NCI-H1105 (cell line): ENCODE measurements at places on chromosomes 1 and 21.
A peak's percentile ranks its signal among the peaks of the same experiment; 100 is the strongest.

DNA sequence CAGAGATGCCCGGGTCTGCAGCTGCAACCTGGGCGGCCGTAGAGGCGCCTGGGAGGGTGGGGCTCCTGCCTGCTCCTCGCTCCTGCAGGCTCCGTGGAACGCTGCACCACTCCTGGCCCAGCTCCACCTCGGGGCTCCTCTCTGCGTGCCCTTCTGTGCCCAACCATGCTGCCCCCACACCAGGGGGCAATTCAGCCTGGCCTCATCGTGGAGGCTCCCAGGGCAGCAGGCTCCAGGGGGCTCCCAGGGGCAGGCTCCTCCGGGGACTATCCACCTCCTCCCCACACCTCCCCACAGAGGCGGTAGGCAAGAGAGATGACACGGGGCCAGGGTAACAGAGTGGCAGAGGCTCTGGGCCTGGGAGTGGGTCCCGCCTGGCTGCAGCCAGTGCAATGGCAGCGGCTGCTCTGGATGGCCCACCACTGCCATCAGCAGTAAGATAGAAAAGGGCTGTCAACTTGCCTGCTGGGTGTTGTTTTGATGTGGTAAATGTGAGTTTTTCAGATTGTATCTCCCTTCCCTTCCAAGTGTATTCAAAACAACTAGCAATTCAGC, 22.4 kb upstream of the LRRC8C start:
- DNase-seq = no peak

GRCh38 chr1:193222056-193222615, 35.7 kb upstream of the B3GALT2 start:
- DNase-seq = no peak

DNA sequence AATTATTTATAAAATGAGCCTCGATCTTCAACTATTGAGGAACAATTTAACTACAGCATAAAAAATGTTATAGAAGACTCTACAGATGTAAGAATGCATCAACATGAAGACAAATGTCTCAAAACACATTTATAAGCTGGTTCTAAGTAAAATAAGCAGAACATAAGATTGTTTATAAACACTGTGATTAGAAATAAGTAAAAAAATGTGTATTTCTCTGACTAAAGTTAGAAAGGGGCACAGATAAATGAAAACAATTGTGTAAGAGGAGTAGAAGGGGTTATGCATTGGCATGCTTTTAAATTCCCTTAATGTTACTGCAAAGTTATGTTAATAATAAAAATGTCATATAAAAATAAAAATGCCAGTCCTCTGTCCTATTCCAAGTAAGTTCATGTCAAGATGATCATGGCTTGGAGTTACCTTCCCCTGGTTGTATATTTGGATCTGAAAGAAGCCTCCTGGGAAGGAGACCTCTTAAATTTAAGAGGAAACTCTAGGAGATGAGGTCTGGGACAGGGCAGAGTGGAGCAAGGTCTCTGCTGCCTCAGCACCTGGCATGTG, 70.2 kb upstream of the FAM20B start:
- DNase-seq = no peak

DNA sequence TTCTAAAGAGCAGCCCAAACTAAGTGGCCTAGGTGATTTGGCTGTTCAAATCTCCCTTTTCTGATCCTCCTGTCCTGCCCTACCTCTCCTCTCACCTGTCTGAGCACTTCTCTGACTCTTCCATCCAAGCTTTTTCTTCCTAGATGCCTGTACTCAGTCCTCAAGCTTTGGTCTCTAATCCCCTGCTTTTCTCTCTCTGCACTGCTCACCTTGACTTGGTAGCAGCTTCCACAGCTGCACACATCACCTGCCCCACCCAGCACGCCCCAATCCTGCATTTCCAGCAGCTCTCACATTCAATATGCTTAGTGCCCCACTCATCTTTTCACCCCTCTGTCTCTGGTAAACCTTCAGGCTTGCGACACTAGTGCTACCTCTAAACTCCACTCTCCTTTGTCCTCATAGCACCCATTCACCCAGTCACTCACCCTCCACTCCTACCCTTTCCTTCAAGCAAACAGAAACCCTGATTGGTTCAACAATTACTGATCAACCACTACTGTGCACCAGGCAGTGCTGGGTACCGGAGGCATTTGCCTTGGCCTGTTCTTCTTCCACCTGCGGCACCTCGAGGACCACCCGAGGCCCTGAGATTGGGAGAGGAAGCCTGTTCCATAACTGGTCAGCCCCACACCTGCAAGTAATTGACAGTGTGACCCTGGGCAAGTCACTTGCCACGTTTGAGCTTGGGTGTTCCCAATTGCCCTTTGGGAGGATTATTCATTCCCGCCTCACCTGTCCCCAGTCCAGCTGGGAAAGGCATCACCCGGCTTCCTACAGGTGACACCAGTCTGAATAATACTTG, 136.1 kb upstream of the EDN2 start:
- DNase-seq = no peak

- no peak for DNase-seq
Measured at GRCh38 chr1:222946436-222946835, 131.6 kb downstream of the DISP1 start.

GRCh38 chr21:41622831-41623548, 115.0 kb upstream of the TMPRSS2 start:
- no peak for DNase-seq

GRCh38 chr1:67144696-67145095, 9.9 kb upstream of the C1orf141 start:
- no peak for DNase-seq

GRCh38 chr1:240611619-240612480, at the start of gene GREM2:
Gene GREM2 (minus strand): TSS chr1:240612155. CDS start chr1:240493475, 118,680 bp downstream.
- DNase-seq = peak; percentile 20

DNA sequence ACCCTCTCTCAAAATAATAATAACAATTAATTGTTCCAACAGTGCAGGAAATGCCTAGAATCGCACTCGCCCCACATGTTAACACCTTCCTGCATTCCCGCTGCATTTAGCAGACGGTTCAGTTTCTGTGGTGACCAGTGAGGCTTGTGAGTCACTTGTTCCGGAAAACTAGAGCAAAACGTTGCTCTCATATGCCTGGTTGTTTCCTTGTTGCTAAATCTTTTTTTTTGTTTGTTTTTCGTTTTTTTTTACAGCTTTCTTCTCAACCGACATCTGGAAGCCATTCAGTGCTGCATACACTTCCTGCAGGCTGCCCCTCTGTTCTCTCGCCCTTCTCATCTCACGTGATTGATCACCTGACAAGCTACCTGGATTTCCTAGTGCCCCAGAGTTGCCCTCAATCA, 56.9 kb upstream of the TMPRSS2 start:
- no peak for DNase-seq

DNA sequence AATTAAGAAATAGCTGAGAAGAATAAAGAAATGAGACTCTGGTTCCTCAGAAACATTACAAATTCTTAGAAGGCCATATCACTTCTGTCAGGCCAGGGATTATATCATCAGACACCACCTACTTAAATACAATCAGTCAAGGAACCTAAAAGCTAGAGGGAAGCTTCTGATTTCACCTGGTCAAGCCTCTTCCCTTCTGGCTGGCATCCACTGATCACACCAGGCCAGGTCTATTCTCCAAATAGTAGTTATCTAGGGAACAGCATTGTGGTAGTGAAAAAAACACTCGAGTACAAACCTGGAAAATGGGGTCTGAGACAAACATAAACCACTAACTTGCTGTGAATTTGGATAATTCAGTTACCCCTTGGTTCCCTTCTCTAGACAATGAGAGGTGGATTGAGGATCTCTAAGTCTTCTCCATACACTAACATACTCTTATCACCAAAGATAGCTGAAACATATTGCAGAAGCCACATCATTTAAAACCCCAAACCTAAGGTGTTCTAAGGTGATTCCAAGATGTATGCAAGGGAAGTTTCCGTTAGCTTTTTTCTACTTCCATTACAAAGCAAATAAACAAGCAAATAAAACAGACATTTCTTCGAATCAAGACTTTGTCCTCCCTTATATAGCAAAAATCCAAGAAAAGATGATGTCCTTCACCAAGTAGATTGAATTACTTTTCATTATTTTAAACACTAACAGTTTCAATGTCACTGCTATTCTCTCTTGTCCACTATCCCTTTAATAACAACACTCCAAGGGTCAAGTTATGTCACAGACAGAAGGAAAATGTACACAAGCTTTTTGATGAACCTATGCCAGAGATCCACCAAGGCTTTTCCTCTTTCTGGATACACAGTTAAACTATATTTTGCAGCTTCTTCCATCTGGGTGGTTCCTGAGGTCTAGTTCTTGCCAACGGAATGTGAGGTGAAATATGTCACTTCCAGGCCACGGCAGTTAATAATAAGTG, 212.9 kb downstream of the KCNH1 start:
- DNase-seq = no peak

- DNase-seq = no peak
Measured at GRCh38 chr1:172608098-172608601, 50.8 kb upstream of the FASLG start.

GRCh38 chr1:207453710-207454045, 450 bp upstream of the CR2 start:
- no peak for DNase-seq

- no peak for DNase-seq
Measured at GRCh38 chr21:43950481-43950880, 61.6 kb upstream of the TRAPPC10 start.

GRCh38 chr1:107274227-107274626, 133.4 kb downstream of the NTNG1 start:
- DNase-seq = no peak

DNA sequence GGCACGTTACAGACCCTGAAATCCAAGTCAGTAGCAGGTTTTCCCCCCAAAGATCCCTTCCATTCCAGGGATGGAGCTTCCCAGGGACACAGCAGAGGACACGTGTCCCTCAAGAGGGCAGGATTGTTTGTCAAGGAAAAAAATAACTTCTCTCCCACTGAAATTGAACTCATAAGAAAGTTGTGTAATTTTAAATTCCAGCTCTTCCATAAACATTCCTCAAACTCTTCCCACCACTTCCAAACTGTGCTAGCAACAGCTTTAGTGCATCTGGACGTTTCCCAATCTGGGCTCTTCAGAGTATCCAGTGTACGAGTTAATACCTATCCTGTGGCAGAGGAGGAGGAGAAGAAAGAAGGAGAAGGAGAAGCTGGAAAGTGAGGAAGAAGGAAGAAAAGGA, 79.6 kb downstream of the PSMG1 start:
- DNase-seq = no peak

GRCh38 chr1:89755591-89755990, 65.2 kb upstream of the LRRC8D start:
- DNase-seq = no peak

GRCh38 chr1:20126806-20127440, 7.6 kb upstream of the PLA2G2D start:
- DNase-seq = no peak

GRCh38 chr1:34166625-34167361, 1.8 kb upstream of the CSMD2 start:
- DNase-seq = no peak

DNA sequence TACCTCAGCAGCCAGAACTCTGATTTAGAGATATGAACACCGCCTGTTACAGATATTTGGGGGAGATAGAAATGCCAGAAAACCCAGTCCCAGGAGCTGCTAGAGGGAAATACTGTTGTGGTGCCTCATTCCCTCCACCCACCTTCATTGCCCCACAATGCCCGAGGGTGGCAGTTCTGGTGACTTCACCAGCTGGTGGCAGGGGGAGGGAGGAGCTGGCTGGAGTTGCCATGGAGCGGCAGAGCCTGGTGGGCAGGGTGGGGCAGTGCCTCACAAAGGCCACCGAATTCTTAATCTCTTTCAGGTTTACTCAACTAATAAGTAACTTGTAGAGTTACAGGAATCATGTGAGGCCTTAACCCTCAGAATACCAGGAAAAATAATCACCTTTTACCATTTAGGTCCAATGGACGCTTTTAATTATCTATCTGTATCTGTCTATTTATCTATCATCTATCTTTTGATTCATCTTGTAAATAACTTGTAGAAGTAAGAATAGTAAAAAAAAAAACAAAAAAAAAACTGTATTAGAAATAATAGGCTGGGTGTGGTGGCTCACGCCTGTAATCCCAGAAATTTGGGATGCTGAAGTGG, 11.7 kb upstream of the S100A11 start:
- no peak for DNase-seq

- no peak for DNase-seq
Measured at GRCh38 chr1:194081444-194081843, 895.0 kb upstream of the B3GALT2 start.

DNA sequence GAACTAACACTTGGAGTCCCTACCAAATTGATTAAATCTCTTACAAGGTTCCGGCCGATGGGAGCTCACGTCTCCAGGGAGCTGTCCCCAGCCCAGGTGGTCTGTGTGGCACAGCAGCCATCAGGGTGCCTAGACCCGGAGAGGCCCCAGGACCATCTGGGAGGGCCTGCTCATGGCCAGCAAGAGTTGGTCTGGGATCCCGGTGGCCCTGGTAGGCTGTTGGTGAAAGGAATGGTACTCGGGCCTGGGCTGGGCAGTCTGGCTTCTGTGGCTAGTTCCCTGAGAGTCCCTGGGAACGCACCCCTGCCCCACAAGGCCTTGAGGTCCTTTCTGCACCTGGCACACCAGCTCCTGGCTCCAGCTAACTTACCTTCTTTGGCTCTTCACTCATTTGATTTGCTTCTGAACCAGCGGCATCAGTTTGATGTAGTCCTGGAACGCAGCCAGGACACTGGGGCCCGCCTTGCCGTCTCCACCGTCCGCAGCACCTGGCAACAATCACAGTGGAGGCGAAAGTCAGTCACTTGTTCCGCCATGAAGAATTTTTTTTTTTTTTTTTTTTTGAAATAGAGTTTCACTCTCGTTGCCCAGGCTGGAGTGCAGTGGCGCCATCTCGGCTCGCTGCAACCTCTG, 62.5 kb downstream of the SCCPDH start:
- DNase-seq = peak; percentile 71

DNA sequence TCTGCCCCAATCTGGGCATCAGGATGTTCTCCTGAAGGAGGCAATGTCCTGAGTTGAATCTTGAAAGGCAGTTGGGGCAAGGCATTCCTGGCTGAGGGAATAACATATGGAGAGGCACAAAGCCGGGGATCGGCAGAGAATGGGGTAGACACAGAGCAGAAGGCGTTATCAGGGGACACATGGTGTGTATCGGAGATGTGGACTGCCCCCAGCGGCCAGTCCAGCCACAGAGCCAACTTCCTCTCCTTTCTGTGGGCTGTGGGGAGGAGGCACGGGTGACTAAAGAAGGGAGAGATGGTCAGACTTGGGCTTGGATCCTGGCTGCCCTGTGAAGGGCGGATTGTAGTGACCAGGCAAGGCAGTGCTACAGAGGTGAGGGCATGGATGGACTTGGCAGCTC, 32.1 kb downstream of the FOXD2 start:
- no peak for DNase-seq

GRCh38 chr1:56404561-56405030, 174.8 kb downstream of the PLPP3 start:
- DNase-seq = no peak
